ENCODE measurements at places on chromosomes 13 and 19. TPM values are rescaled to one million over a fixed set of nuclear protein-coding genes. Genes with fewer than 3 reads are reported as not detected.

The TTC9B gene
- total RNA-seq, result not detected

The MBD3L2 gene
- not detected for total RNA-seq

The ZNF135 gene
- 11.2 TPM for total RNA-seq

The LRRC4B gene
- 0.17 TPM for total RNA-seq

The SLC5A5 gene
- total RNA-seq, result not detected

The TUBA3C gene
- total RNA-seq, result not detected
